ENCODE measurements at places on chromosomes 6 and 20.

DNA sequence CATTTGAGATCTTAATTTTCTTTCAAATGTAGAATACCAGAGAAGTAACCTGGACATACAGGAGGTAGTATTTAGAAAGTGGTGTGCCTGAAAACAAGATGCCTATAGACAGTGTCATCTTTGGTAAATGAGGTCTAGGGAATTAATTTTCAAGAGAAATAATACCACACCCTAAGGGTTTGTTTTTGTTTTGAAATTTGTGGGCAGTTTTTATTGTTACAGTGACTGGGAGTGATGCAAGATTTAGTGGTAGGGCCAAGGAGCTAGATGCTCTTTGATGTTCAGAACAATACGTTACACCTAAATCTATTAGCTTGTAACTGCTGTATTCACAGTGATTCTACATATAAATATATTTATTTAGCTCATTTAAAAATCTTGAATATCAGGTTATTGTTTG lies 856.5 kb upstream of the MAP3K7 start:
- no peak for DNase-seq

DNA sequence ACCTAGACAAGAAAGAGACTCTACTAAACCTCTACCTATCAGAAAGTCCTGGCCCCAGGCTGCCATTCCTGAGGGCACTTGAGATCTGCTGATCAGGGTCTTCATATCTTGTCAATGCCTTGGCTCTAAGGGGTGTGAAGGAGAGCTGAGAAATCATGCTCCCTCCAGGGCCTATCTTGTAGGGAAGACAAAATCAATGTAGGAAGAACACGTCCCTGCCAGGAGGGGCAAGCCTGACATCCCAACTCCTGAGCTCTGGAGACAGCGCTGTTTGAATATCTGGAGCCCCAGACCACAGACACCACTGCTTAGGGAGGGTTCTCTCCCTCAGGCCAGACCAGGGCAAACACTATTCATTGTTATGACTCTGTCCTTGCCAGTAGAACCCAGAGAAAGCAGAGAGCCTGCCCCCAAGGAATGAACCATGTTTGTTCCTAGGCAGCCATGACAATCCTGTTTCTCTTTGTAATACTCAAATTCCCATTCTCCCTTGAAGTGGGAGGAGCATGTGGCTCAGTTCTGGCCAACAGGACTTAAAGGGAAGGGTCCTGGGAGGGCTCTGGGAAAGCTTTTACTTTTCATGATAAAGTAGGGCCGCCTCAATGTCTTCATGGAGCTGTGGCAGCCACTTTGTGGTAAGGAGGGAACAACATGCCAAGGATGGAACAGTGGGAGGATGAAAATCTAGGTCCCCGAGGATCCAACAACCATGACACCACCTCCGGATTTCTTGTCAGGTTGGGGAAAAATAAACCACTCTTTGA lies 1.8 kb upstream of the FASTKD5 start:
- no peak for DNase-seq

- no peak for DNase-seq
These were observed 15.2 kb upstream of the MRPS18A start for GRCh38 chr6:43702534-43703440.

- DNase-seq, result no peak
These were observed 1.1 kb downstream of the CDS2 start for GRCh38 chr20:5127859-5128424.

GRCh38 chr6:106757267-106757666 lies 127.9 kb downstream of the QRSL1 start:
- no peak for DNase-seq

- DNase-seq, result no peak
These were observed 112.7 kb downstream of the ISM1 start for GRCh38 chr20:13333793-13334192.

GRCh38 chr20:22796469-22797077 lies 212.2 kb upstream of the FOXA2 start:
- DNase-seq, result no peak

GRCh38 chr6:53938810-53939209 lies 144.0 kb downstream of the LRRC1 start:
- DNase-seq, result no peak

- no peak for DNase-seq
These were observed 8.4 kb downstream of the NINL start for GRCh38 chr20:25576783-25577530.

DNA sequence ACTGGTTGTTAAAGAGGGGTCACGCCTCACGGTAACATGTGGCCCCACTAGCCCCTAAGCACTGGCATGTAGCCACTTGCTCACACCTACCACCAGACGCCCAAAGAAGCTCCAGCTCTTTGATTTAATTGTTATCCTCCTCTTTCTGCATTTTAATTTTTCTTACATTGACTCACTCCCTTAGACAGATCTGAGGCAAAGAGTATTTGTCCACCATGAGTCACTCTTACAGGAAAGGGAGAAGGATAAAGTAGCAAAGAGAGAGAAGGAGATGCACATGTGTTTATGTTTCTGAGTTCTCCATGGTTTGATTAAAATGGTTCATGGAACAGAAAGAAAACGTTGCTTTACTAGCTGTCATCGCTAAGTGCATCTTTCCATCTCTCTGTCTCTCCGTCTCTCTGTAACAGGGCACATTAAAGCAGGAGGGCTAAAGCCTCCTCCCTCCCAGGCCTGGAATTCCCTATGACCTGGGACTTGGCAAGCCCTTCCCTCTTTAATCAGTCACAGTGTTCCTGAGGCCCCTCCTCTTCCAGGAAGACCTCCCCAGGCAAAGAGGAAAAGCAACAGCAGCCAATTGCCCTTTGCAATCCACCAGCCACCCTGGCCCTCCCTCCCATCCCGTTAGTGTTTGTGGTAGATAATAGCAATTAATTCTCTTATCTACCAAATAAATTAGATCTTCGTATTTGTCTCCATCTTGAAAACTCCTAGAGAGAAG lies 112.8 kb upstream of the TSHZ2 start:
- no peak for DNase-seq

DNA sequence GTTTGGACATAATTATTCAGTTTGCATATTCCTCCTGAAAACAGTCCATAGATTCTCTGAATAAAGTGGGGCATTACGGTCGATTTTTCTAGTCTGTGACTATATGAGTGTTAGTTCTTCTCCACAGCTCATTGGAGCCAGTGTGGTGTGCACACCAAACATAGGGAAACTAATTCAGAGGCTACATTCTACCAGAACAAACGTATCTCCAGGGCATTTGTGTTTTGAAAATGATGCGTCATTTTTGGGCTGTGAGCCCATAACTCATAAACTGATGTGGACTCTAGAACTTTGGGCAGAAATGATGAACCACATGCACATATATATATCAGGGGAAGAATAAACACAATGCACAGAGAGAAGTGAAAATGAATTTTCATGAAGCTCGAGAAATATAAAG lies 41.8 kb downstream of the C6orf58 start:
- DNase-seq, result no peak

DNA sequence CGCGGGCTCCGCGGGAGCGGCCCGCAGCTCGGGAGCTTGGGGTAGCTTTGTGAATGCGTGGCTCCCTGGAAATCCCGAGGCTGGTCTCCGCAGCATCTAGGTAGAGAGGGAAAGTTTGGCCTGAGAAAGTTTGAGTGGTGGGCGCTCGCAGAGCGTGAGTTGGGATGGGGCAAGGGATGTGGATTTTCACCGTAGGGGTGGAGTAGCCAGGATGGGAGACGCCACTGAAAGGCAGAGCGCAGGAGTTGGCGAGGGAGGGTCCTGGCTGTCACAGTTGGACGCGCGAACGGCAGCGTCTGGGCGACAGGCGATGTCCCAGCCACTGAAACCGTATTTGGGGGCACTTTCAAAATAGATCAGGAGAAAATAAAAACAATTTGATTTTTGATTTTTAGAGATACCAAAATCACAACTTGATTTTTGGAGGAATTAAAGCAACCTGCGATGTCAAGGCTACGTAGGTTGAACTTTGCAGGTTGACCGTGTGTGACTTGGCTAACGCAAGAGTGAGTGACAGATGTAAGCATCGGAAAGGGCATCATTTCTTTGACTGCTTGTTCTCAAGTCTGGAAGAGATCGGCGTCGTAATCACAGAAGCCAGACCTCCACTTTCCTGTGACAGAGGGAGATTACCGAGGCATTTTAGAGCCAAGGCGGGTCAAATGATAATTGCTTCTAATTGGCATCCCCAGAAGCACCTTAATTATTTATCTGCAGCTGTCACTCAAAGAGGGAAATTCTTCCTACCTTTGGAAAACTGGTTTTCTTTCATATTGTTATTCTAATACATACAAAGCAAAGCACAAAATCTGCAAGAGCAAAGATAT lies 646 bp downstream of the HEY2 start:
- no peak for DNase-seq

- DNase-seq, result no peak
These were observed 63.0 kb downstream of the CD83 start for GRCh38 chr6:14180609-14181008.

GRCh38 chr6:144697369-144697760 lies 412.2 kb downstream of the UTRN start:
- DNase-seq, result no peak

DNA sequence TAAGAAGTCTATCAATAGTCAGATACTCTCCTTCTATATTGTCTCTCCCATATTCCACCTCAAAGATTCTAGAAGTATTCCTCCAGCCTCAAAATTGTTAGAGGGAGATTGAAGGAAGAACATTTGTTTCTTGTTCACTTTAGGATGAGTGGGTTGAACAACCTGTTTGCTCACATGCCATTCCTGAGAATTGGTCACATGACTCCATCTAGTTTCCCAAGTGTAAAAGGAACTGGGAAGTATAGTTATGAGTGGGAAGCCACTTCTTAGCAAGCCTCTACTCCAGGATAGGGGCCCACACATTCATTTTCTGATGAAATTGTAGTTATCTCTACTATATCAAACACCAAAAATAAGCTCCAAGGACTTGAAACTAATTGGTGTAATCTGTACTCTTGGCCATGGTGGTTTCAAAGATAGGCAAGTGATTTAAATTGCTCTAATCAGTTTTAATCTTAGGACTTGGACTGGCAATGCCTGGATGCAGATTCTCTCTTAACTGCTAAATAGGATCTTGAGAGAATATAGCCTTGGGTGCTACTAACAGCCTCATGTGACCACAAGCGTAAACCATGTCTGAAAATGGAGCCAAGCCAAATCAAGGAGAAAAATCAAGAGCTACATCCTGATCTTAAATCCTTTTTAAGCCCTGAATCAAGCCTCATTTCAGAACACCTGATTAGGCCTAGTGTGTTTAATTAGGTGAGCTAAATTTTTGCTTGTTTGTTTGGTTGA lies 758.7 kb upstream of the MAN1A1 start:
- DNase-seq, result no peak

All from stimulated activated CD8-positive, alpha-beta memory T cell treated with anti-CD3 and anti-CD28 coated beads, Interleukin-7, amount 100 ng/mL, for 1 hour (primary cell).